Smooth muscle cell of bladder (primary cell): ENCODE measurements at places on chromosomes 12 and 14. TPM values are rescaled to one million over a fixed set of nuclear protein-coding genes. Genes with fewer than 3 reads are reported as not detected.

HECTD4 gene
- 16.5 and 19.4 TPM in 2 replicates for total RNA-seq

PRB2 gene
- total RNA-seq = not detected in 2 replicates

DENND5B gene
- 6.7 and 9.3 TPM in 2 replicates for total RNA-seq

KRT3 gene
- not detected in 2 replicates for total RNA-seq

OLR1 gene
- total RNA-seq = 0.92 and 3.1 TPM in 2 replicates

AKAP5 gene
- total RNA-seq = 0.74 and 1.1 TPM in 2 replicates

SERPINA3 gene
- 8.0 and 10.5 TPM in 2 replicates for total RNA-seq

DBX2 gene
- not detected in 2 replicates for total RNA-seq

TPPP2 gene
- not detected in 2 replicates for total RNA-seq

BBS10 gene
- 13.9 and 14.6 TPM in 2 replicates for total RNA-seq

KCNJ8 gene
- 10.8 and 19.8 TPM in 2 replicates for total RNA-seq

OR6C70 gene
- total RNA-seq = not detected in 2 replicates

SRRM4 gene
- under 0.01 TPM in 2 replicates for total RNA-seq

KRT78 gene
- total RNA-seq = not detected in 2 replicates

PPP2R5C gene
- total RNA-seq = 80.6 and 82.6 TPM in 2 replicates

SOCS2 gene
- 22.0 and 31.1 TPM in 2 replicates for total RNA-seq

SUSD6 gene
- total RNA-seq = 5.7 and 6.0 TPM in 2 replicates

PLEKHD1 gene
- total RNA-seq = under 0.01 and 0.09 TPM in 2 replicates

FOXM1 gene
- 1.7 and 1.8 TPM in 2 replicates for total RNA-seq
